Esophagus squamous epithelium (tissue), 5 donors: ENCODE measurements at places on chromosomes 7 and 10.

DNA sequence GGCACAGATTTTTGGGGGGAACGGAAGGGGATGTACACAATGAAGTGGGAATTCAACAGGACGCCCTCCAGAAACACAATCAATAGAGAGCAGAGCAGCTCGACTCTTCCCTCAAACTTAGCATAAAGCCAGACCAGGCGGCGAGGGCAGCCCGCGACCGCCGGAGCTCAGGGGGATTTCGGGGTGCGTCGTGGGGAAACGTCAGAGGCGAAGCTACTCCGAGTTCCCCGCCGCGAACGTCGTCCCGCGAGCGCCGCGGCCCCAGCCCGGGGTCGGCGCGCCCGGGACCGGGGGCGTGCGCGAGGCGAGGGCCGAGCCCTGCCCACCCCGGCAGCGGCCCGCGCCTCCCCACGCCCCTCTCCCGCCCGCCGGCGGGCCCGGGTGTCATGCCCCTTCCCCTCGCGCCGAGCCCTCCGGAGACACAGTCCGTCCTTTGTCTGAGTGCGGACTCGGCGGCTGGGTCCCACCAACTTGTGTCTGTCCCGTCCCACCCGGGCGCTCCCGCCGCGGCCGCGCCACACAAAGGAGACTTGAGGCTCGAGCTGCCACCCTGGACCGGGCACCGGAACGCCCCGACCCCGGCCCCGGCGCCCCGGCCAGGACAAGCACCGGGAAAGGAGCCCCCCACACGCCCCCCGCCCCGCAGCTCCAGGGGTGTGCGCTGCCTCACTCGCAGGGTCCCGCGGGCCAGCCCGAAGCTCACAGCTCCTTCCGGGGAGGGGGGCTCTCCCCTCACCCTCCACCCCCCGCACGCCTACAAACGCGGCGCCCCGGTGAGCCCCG, 634 bp downstream of the EZH2 start:
- DNase-seq, result no peak

GRCh38 chr7:55241958-55242357, 123.2 kb upstream of the LANCL2 start:
- no peak for DNase-seq

- DNase-seq, result no peak
Measured at GRCh38 chr10:58968389-58968755, 208.1 kb upstream of the PHYHIPL start.

DNA sequence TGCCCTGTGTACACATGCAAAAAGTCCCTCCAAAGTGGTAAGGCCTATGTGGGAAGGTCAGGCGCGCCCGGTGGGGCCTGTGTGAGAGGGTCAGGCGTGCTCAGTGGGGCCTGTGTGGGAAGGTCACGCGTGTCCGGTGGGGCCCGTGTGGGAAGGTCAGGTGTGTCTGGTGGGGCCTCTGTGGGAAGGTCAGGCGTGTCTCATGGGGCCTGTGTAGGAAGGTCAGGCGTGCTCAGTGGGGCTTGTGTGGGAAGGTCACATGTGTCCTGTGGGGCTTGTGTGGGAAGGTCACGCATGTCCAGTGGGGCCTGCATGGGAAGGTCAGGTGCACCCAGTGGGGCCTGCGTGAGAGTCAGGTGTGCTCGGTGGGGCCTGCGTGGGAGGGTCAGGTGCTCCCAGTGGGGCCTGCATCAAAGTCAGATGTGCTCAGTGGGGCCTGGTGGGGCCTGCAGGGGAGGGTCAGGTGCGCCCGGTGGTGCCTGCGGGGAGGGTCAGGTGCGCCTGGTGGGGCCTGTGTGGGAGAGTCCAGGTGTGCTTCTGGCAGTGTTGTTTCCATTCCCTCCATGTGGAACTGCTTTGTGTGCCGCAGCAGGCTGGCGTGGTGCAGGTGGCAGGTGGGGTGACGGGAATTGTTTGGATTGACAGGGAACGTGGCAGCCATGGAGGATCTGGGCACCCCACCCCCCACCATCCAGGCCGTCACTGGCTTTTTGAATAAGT, 15.4 kb downstream of the LRRC27 start:
- no peak for DNase-seq

DNA sequence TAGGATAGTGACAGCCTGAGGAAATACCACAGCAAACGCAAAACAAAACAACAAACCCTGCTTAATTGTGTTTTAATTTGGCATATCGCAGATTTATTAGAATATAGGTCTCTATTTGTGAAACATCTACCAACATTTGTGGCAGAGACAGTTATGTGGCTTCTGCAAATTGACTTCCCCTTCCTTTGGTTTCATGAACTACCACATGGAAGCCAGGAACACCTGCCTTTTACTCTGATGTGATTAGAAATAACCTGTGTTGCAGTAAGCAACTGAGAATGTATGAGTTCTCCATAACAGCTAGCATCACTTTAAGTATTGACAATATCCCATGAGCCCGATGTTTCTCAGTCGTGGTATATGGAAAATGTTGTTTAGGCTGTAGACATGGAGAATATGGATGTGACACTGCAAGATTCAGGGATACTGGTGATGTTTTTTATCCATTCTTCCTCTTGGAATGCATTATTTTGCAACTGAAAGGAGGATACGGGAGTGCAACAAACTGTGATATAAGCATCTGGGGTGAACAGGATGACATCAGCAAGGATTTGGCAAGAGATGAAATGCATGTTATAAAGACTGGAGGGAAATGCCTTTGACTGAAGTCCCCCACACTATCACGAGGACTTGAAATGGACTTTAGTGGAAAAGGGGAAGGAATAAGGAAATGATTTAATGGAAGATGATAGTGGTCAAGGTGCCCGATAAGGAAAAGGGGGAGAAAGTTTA, 95.9 kb downstream of the CUBN start:
- no peak for DNase-seq

DNA sequence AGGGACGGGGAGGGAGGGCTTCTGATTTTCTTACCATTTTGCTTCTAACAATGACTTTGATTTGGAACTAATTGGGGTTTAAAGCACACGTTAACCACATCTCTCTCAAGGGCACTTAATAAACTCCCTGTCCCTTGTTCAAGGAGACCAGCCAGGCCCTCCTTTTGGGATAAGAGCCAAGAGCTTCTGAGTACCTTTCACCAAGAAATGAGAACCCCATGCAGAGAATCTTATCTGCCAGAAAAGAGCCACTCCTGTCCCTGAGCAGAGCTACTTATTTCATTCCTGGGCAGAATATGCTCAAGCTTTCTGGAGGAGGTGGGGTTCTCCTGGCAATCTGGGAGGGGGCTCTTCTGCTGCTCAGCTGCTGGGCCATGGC, 574.6 kb downstream of the GALNT17 start:
- no peak for DNase-seq

GRCh38 chr10:97538411-97538810, 34.2 kb upstream of the ANKRD2 start:
- DNase-seq, result no peak
